ENCODE measurements at places on chromosomes 3 and 15. TPM values are rescaled to one million over a fixed set of nuclear protein-coding genes. Genes with fewer than 3 reads are reported as not detected.

DNA sequence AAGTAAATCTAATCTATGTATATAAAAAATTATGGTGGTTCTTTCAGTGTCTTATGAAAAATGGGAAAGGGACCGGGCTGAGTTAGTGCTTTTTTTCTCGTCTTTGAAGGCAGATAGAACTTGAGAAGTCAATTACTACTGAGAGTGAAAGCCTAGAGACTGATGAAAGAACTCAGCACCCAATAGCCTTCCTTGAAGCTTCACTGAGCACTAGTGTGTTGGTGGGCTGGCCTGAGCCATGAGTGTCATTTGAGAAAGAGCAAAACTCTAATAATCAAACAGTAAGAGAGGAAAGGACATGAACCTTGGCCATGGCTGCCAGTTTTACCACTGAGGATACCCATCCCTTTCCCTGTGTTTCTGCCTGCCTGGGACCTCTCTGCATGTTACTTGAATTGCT is 428.3 kb upstream of the RASGRP1 start:
- no peak for DNase-seq
- H3K36me3 ChIP-seq: no peaks in the 10 kb centered on the region
- H3K27ac ChIP-seq: no peak overlapping the region
- peaks cover 10% of the 10 kb centered on the region for H3K4me1 ChIP-seq

DNA sequence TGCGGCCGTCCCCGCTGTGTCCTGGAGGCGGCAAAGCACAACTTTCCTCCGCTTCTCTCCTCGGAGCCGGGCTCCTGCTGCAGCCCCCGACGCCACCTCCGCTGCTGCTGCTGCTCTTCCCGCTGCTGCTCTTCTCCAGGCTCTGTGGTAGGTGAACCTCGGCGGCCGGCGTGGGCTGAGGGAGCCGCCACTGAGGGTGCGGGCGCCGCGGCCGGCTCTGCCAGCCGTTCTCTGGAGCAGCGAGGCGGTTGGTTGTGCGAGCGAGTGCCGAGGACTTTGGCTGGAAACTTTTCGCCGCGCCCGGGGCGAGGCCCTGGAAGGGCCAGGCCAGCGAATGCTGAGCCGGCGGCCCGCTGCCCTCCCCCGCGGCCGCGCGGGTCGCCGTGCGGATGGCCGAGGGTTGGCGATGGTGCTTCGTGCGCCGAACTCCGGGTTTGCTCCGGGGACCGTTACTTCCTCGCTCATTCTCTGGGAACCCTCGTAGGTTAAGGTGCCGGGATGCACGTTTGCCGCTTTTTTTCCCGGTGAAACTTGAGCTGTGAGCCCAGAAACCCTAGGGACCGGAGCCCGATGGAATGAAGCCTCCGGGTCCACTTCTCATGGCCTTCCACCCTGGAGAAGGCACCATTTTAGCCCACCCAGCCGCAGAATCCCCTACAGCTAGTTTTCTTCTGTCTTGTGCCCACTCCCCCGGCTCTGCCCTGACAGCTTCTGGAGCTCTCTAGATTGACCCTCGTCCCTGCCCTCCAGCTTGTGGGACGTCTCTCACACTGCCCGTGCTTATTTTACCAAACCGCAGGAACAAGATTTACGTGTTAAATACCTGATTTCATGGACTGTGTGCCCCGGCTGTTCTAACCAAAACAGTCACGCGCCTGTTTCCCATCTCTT is 660 bp downstream of the NECTIN3 start:
- H3K27ac ChIP-seq: peak overlapping the region; percentile 92
- peaks cover 4% of the 10 kb centered on the region for H3K27me3 ChIP-seq
- no peaks in the 10 kb centered on the region for H3K4me1 ChIP-seq
- H3K4me3 ChIP-seq: peak overlapping the region; percentile 90
- DNase-seq: no peak

DNA sequence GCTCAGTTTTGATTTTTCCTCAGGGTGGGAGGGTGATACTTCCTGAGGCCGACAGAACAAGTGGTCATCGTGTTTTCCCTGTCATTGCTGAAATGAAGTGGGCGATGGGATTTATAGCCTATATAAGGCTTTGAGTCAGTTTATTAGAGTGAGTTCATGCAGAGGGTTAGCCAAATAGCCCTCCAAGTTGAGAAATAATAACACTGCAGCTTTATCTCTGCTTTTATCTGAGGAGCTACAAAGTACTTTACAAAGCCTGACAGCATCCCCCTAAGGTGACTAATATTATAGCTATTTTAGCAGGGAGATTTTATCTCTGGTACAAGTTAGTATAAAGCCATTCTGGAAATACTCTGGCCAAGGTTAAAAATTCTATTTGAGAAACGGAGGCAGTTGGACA is 389.6 kb downstream of the MFSD1 start:
- no peaks in the 10 kb centered on the region for H3K4me1 ChIP-seq
- H3K27ac ChIP-seq: no peak overlapping the region
- H3K4me3 ChIP-seq: no peak overlapping the region
- no peaks in the 10 kb centered on the region for H3K27me3 ChIP-seq

GRCh38 chr3:195214381-195214780 is 56.6 kb downstream of the XXYLT1 start:
- peaks cover 7% of the 10 kb centered on the region for H3K4me1 ChIP-seq
- DNase-seq: no peak
- H3K27me3 ChIP-seq: no peaks in the 10 kb centered on the region
- no peak overlapping the region for H3K4me3 ChIP-seq
- H3K27ac ChIP-seq: no peak overlapping the region
- no peaks in the 10 kb centered on the region for H3K36me3 ChIP-seq

GRCh38 chr15:88609344-88610090 is 11.6 kb upstream of the AEN start:
- peaks cover 7% of the 10 kb centered on the region for H3K4me1 ChIP-seq
- H3K27ac ChIP-seq: no peak overlapping the region

DNA sequence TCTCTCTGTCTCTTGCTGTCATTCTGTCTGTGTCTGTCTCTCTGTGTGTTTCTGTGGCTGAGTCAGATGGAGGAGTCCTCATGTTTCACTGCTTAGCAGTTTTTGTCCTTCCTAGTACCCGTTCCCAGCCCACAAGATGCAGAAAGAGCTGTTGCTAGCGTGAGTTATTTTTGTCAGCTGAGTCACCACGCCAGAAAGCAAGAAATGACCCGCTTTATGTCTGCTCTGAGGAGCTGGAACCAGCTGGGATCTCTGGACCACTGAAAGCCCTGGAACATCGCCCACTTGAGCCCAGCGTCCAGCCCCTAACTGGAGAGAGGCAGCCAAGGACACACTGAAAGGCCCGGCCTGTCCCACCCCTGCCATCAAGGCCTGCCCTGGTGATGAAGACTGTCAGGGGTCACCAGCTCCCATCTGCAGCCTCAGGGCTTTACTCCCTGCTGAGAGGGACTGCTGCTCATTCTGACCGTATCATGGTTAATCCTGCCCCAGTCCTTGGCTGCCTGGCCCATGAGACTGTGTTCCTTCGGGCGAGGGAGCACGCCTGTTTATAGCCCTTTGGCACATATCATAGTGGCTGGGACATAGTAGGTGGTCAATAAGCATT is 101.7 kb upstream of the TPM1 start:
- peak; percentile 32 for DNase-seq

GRCh38 chr3:69294014-69294766 is 91.7 kb downstream of the FRMD4B start:
- no peaks in the 10 kb centered on the region for H3K36me3 ChIP-seq
- H3K4me3 ChIP-seq: no peak overlapping the region
- DNase-seq: no peak
- H3K27ac ChIP-seq: peak overlapping the region; percentile 64

- H3K4me3 ChIP-seq: no peak overlapping the region
- no peaks in the 10 kb centered on the region for H3K36me3 ChIP-seq
- H3K27ac ChIP-seq: no peak overlapping the region
- DNase-seq: no peak
- no peaks in the 10 kb centered on the region for H3K4me1 ChIP-seq
- no peaks in the 10 kb centered on the region for H3K27me3 ChIP-seq
Measured at GRCh38 chr3:30779686-30780287, 114.7 kb downstream of the GADL1 start.

DNA sequence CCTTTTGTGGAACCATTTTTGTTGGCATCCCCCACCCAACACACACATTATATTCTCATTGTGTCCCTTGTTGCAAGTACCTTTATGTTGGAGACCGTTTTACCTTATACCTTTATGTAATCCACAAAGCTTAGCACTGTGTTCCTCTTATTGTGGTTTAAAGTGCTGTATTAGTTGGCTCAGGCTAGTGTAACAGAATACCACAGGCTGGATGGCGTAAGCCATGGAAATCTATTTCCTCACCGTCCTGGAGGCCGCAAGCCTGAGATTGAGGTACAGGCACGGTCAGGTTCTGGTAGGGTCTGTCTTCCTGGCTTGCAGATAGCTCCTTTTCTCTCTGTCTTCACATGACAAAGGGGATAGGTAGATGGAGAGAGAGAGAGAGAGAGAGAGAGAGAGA is 302.8 kb downstream of the ROBO2 start:
- no peaks in the 10 kb centered on the region for H3K4me1 ChIP-seq
- H3K27me3 ChIP-seq: no peaks in the 10 kb centered on the region
- H3K27ac ChIP-seq: no peak overlapping the region
- H3K36me3 ChIP-seq: no peaks in the 10 kb centered on the region
- no peak overlapping the region for H3K4me3 ChIP-seq

DNA sequence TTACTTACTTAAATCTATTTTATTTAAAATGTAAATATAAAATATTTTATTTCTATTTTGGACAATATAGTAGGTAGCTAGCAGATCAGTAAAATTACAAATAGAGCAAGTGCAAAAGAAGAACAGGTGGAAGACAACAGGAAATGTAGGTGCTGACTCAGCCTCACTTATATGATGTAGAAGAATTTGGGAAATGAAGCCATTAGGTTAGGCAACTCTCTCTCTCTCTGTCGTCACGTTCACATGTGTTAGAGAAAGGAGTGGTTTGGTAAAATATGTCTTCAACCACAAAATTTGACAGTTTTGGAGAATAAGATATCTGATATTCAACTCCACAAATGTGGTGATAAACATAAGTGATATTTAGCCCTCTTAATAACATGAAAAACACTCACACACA is 532.5 kb upstream of the KCNMB2 start:
- no peaks in the 10 kb centered on the region for H3K4me1 ChIP-seq
- no peak overlapping the region for H3K4me3 ChIP-seq
- H3K27me3 ChIP-seq: no peaks in the 10 kb centered on the region
- no peaks in the 10 kb centered on the region for H3K36me3 ChIP-seq

Gene CBLB
- total RNA-seq: 57.7 TPM

Gene HCLS1
- total RNA-seq: 42.6 TPM

Gene CFAP100
- total RNA-seq: not detected

Gene PYGO1
- 8.5 TPM for total RNA-seq

All from breast epithelium (tissue), 4 donors.